ENCODE measurements at places on chromosomes 1 and 21. TPM values are rescaled to one million over a fixed set of nuclear protein-coding genes. Genes with fewer than 3 reads are reported as not detected.

The GIPC2 gene
- 0.30 TPM for total RNA-seq

The TAS1R3 gene
- total RNA-seq = 0.57 TPM

The KRTAP10-2 gene
- total RNA-seq = not detected

The RIPK4 gene
- 30.1 TPM for total RNA-seq

The LRRC7 gene
- total RNA-seq = not detected

- DNase-seq = no peak
Measured at GRCh38 chr1:3327389-3327702, 127.1 kb upstream of the ARHGEF16 start.

GRCh38 chr1:161382214-161383019, 14.7 kb upstream of the CFAP126 start:
- DNase-seq = no peak

DNA sequence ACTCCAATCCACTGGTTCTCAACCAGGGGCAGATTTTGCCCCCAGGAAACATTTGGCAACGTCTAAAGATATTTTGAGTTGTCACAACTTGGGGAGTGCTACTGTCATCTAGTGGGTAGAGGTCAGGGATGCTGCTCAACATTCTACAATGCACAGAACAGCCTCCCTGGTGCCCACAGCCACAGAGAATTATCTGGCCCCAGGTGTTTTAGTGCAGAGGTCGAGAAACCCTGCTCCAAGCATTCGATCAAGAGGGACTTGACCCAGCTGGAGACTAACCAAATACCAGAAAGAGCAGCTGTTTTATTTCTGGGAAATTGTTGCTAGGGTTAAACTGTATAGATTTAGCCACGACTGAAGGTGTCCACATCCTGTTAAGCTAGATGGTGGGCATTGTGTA, 19.2 kb downstream of the CD247 start:
- DNase-seq = no peak

DNA sequence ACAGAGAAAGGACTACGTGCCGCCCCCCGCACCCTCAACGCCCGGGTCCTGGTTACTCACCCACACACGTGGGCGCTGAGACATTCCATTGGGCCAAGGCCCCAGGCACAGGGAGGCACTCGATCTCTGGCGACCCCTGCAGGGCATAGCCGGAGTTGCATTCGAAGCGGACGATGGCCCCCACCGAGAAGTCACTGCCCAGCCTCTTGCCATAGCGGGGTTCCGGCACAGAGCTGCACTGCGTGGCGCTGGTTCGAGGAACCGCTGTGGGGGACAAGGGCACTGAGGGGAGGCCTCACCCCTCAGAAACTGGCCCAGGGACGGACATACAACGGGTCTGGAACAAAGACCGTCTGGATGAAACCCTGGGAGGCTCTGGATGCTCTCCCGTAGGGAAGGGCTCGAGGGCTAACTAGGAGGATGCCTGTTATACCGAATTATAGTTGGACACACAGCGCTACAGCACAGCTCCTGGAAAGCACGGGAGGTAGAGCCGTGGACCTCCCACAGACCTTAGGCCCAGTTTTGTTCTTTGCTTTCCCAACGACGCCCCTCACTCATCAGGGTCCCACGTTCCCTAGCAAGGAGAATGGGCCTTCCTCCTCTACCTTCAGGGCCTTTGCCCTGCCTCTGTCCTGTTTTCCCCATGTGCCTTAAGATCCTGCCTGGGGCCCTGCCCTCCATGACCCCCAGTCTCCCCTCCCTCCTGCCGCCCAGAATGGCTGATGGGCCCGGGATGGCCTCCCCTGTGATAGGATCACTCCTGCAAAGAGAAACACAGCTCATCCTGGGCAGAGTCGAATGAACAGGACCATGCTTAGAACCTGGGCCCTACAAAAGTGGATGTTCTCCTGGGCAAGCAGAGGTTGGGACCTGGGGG, 152.8 kb downstream of the ZSCAN20 start:
- DNase-seq = no peak

GRCh38 chr1:147077523-147077922, 94.7 kb downstream of the PRKAB2 start:
- no peak for DNase-seq

DNA sequence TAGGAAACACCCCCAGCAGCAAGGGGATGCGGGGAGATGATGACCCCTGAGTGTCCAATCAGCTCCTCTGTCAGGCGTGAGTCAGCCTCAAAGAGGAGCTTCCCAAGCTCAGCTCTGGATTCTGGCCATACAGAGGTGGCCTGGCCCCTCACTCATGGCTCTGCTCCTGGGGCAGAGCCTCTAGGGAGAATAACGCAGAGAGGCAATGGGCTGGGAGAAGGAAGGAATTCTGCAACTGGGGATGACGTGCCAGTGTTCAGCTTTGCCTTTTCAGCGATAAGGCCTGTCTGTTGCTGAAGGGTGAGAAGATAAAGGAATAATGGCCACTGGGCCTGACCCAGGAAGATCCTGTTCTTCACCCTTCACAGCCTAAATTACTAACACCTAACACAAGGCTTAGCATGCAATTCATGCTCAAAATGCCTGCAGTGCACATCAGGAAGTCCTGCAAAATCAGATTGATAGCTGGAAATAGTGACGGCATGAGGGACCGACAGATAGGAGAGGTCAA, 92.2 kb downstream of the TBX19 start:
- DNase-seq = no peak

- no peak for DNase-seq
Measured at GRCh38 chr1:52739699-52740467, 13.6 kb downstream of the ZYG11B start.

DNA sequence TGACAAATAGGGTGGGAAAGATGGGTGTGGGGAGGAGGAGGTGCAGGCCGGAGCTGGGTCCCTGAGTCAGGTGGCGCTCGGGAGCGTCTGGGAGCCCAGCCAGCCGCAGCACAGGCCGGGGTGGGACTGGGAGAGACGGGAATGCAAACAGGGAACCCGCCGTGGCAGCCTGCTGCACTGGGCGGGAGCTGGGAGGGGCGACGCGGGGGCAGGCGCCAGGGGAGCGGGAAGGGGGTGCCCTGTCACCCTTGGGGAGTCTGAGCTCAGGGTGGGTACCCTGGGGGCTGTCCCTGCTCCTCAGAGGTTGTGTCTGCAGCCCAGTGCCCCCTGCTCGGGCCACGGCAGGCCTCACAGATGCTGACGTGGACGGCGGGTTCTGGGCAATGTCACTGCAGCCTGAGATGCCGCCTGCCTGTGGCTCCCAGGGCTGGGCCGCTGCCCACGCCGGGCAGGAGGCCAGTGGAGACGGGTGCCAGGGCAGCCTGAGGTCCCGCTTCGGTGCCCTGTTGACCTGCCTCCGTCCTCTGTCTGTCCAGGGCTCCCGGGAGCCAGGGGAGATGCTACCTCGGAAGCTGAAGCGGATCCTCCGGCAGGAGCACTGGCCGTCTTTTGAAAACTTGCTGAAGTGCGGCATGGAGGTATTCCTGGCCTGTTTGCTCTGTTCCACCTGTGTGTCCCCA, 16.6 kb upstream of the LRRC3 start:
- DNase-seq = peak; percentile 9

DNA sequence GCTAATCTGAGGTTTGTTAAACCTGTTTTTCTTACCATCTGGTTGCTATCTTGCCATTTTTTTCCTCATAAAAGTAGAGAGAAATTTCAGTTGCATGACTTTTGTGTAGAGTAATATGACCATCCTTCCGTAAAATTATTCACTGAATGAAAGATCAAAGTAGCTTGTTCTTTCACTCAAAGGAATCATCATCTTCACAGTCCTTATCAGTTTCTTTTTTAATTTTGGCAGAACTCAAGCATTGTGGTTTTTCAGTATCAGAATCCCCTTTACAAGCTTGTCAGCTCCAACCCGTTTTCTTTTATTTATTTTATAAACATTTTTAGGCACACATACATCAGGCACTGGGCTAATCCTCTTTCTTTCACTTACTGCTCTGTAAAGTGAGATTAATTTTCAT, 91.7 kb downstream of the UBE2U start:
- no peak for DNase-seq

DNA sequence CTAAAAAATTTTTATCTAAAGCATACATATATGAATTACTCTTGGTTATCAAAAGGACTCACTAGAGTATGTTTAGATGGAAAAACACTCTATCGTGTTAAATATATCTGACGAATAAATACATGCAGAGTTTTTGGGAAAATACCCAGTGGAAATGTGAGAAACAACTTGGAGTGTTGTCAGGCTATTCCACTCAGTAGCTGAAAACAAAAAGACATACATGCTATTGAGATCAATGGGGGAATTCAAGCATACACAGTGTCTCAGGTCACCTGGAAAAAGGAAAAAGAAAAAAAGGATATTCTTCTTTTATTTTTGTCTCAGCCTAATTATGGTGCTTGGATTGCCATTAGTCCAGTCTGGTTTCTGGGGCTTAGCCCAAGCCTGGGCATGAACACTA, 247.0 kb upstream of the LYPLAL1 start:
- DNase-seq = no peak

GRCh38 chr1:166136222-166136621, 30.6 kb downstream of the FAM78B start:
- no peak for DNase-seq
